Activated CD4-positive, alpha-beta T cell treated with anti-CD3 and anti-CD28 coated beads for 1 hour (primary cell): ENCODE measurements at places on chromosomes 7 and 10.

- no peak for DNase-seq
Measured at GRCh38 chr7:111113263-111114017, 22.5 kb downstream of the LRRN3 start.

DNA sequence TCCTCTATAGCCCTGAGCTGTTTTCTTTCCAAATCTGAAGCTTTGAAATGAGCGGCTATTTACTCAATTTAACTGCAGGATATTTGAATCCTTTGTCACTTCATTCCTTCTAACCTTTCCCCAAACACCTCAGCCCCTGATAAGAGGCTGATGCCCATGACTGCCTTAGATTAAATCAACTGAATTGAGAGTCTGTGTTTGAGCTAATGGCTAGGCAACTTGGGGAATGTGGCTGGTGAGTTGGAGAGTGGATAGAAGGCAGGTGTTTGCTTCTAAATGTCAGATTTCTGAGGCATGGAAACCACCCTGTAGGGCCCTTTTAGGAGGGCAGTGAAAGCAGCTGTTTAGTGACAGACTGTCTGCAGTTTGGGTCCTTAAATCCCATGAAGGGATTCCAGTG, 759.9 kb downstream of the LRMDA start:
- no peak for DNase-seq

DNA sequence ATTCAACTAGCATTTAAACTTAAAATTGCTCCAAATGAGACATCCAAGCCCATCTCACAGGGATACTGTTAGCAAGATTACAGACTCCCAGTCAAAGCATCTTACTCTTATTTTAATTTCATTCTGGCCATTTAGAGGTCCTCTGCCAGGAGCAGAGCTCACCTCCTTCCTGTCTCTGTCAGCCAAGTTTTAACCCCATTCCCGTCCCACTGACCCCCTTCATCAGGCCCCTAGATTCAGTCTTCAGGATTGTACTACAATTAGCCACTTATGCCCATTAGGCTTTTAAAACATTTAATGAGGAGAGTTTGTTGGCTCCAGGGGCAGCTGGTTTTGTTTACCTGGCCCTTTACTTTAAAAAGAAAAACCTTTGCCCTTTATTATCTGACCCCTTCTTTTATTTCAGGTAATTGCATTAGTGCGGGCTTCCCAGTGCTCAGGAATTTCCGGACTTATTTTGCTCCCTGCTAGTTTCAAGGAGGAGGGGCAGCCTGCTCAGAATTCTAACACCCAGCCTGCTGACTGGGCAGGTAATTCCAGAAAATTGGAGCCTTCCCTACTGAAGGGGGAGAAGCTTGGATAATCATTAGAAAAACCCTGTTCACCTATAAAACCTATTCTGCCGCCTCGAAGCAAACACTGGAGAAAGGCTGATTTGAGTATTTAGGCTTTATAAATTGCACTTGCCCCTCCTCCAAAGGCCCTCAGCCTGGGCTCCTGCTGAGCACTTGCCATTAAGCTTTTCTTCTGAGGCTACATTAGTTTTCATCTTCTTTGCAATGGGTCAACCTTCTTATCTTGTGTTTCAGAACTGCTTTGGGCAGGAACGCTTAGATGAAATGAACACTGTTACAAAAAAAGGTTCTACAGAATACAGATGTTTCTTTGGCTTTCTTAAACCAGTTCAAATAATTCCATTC, 200.5 kb upstream of the HPS1 start:
- DNase-seq = no peak

DNA sequence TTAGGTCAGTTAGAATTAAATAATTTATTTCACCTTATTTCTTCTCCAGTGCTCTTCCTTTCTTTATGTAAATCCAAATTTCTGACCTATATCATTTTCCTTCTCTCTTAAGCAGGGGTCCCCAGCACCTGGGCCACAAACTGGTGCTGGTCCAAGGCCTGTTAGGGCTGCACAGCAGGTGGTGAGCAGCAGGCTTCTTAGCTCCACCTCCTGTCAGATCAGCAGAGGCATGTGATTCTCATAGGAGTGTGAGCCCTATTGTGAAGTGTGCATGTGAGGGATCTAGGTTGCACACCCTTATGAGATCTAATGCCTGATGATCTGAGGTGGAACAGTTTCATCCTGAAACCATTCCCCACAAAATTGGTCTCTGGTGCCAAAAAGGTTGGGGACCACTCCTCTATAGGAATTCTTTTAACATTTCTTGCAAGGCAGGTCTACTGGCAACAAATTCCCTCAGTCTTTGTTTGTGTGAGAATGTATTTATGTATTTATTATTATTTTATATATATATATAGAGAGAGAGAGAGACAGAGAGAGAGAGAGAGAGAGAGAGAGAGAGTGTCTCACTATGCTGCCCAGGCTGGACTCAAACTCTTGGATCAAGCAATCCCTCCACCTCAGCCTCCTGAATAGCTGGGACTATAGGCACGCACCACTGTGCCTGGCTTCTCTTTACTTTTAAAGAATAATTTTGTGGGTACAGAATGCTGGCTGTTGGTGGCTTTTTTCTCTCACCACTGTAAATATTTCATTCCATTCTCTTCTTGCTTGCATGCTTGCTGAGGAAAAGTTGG, 4.3 kb upstream of the ABCC2 start:
- DNase-seq = no peak

GRCh38 chr7:96067321-96067720, 254.6 kb downstream of the SLC25A13 start:
- DNase-seq = no peak

DNA sequence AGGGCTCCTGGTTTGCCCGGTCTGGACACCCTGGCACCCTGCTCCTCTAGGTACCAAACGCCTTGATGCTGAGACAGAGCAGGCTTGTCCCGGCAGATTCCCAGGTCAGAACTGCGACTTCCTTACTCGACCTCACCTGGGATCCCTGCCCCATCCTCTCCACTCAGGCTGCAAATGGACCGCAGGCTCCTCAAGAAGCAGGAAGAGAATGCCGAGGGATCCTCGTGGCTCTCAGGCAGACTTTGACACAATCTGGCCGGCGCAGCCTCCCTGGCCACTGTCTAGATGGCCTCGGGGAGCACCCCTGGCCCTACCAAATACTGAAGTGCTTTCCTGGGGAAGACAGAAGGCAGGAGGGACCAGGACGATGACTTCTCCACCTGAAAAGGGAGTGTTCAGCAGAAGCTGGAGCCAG, 421 bp upstream of the NODAL start:
- DNase-seq = no peak

DNA sequence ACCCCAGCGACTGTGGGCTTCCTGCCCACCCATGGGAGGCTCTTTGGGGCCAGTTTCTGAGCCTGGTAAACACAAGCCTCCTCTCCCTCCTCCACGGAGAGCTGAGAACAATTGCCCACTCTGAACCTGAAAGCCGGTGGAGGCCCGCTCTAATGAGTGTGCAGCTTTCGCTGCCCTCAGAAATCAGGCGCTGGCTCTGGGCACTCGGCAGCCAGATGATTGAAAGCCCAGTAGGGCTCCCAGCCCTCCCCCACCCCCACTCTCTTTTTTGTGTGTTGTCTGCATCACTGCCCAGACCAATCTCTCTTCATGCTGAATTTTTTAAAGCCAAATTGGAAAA, 438.9 kb downstream of the RPS24 start:
- no peak for DNase-seq

GRCh38 chr7:20301311-20301939, 29.3 kb upstream of the ITGB8 start:
- no peak for DNase-seq

GRCh38 chr10:76582531-76582930, 1055.1 kb downstream of the KCNMA1 start:
- DNase-seq = no peak
